DMS 273 treated with DMSO at 0.1 percent for 48 hours (cell line): ENCODE measurements at places on chromosomes 1 and 21.

GRCh38 chr1:19734056-19734455 is 65.7 kb downstream of the TMCO4 start:
- no peak for DNase-seq

GRCh38 chr1:115761601-115762302 is 6.8 kb downstream of the CASQ2 start:
- DNase-seq, result no peak

GRCh38 chr1:192861860-192862259 is 53.0 kb downstream of the RGS2 start:
- no peak for DNase-seq

- no peak for DNase-seq
These were observed 132.9 kb upstream of the EDN2 start for GRCh38 chr1:41617336-41617735.

GRCh38 chr1:20086800-20087199 is 16.8 kb downstream of the PLA2G5 start:
- DNase-seq, result peak; percentile 89

DNA sequence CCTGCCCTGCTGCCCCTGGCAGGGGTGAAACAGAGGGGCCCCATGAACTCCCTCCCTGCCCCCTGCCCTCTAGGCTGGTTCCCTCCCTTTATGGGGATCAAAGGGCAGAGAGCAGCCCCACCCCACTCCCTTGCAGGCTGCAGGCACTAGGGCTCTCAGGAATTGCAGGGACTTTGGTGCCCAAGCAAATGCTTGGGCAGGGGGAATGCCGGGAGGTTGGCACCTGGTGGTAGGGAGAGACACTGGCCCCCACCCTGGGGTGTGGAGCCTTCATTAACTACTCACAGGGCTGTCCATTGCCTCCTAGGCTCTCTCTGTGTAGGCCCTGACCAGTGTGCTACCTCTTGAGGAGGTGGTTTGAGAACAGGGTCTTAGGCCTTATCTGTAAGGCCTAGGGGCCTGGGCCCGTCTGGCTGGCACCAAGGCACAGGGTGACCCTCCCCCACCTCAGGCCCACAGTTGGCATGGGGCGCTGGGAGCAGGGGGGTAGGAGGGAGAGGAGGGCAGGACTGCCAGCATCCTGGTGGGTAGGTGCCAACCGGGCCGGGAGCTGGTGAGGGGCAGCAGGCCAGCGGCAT is 4.7 kb downstream of the ZBTB7B start:
- DNase-seq, result no peak

- no peak for DNase-seq
These were observed 595 bp downstream of the EXOC8 start for GRCh38 chr1:231337043-231337471.

GRCh38 chr1:161282991-161283390 is 24.4 kb downstream of the PCP4L1 start:
- no peak for DNase-seq

- no peak for DNase-seq
These were observed 8.8 kb downstream of the ASAP3 start for GRCh38 chr1:23475134-23475628.

GRCh38 chr1:228475812-228476211 is 11.4 kb upstream of the RNF187 start:
- no peak for DNase-seq

GRCh38 chr1:11615090-11615489 is 39.1 kb downstream of the FBXO2 start:
- DNase-seq, result no peak

DNA sequence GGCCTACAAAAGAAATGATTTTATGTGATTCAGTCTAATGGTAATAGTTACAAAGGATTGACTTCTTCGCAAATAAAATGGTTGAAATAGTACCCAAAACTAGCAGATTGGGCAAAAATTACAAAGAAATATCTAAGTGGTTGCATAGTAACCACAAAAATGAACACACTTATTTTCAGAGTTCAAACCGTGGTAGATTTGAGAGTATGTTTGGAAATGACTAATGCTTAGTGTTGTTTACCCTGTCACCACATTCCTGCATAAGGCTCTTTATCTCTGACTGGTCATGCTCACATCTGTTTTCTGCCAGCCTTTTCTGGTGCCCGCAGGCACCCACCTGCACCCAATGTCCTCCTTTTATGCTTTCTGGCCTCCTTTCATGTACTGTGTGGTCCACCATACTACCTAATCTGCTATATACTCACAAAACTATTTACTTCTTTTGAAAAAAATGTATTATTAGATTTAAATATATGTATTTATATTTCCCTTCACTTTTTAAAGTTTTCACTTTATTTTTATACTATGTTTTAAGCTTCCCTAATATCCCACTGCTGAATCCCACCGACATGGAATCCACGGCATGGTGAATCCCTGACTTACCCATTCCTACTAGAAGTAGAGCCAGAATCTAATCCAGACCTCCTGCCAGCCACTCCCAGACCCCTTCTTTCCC is 30.3 kb downstream of the PTPRC start:
- DNase-seq, result no peak

DNA sequence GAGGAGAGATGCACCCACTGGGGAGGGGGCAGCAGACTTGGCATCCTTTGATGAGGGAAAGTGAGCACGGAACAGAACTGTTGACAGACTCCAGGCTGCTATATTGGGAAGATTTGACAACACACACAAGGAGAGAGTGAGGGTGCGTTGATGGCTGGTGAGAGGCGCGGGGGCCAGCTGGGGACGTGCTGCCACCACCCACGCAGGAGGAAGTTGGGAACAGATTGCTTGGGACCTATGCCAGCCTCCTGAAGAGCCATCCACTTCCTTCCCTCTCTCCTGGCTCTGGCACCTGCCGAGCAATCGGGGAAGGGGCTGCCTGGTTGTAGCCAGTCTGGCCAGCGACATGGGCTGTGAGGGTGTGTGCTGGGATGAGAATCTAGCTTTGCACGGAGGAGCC is 223.7 kb upstream of the CSF3R start:
- DNase-seq, result peak; percentile 51

GRCh38 chr1:150772326-150772725 is 6.7 kb upstream of the CTSS start:
- DNase-seq, result no peak

- DNase-seq, result no peak
These were observed 7.6 kb downstream of the TXNIP start for GRCh38 chr1:145988773-145989172.

- no peak for DNase-seq
These were observed 144.0 kb upstream of the NRIP1 start for GRCh38 chr21:15208786-15209185.

- no peak for DNase-seq
These were observed 4.5 kb downstream of the HSPB7 start for GRCh38 chr1:16013220-16013907.

GRCh38 chr1:170231662-170232061 is 85.9 kb downstream of the NTMT2 start:
- DNase-seq, result no peak

- peak; percentile 82 for DNase-seq
These were observed 202.7 kb downstream of the KCNK2 start for GRCh38 chr1:215285013-215285800.

DNA sequence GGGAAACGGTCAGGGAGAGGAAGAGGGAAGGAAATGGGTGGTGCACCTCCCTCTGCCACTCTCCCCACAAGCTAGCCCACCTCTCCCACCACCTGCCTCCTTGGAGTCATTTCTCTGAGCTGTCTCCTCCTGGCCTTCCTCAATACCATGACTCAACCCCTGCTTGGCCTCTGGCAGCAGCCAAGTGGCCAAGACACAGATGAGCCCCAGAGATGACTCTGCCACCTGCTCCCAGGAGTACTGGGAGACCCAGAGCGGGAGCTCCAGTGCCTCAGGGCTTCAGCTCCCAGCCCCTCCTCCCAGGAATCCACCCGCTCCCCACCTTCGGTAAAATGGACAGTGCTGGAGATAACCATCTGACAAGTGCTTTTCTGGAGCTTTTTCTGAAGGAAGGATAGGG is 2.6 kb downstream of the S100A16 start:
- no peak for DNase-seq

DNA sequence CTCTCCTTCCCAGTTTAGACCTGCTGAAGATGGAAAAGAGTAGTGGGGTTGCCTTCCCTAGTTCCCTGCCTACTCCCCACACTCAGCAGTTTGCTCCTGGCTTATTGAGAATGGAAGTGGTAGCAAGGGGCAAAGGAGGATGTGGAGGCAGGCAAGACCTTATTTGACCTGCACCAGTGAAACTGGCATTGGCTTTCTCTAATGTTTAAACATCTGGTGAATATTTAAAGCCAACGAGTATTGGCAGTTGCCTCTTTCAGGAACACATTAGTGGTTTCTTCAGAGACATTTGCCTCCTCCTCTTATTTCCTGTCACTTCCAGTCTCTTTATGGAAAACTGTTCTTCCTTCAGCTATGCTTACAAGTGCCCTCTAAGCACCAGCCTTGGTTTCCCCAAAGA is 62.4 kb upstream of the VAV3 start:
- peak; percentile 46 for DNase-seq

GRCh38 chr21:45262616-45263015 is 25.1 kb downstream of the POFUT2 start:
- no peak for DNase-seq

GRCh38 chr1:117512728-117513321 is 93.0 kb upstream of the TENT5C start:
- no peak for DNase-seq

DNA sequence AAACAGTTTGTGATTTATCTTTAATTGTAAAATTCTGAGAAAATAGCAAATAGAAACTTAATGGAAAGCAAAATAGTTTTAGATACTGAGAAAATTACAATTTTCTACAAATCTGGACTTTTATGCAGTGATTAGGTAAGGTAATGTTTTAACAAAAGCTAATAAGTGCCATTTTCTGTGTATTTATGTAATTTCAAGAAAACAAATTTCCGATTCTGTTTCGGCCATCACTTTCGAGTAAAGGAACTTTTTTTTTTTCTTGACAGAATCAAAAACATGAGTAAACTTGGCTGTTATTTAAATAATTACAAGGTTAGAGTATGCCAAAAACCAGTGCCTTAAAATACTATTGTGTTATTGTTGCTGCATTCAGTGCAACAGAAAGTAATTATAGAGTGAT is 280.4 kb upstream of the C1orf105 start:
- DNase-seq, result no peak

DNA sequence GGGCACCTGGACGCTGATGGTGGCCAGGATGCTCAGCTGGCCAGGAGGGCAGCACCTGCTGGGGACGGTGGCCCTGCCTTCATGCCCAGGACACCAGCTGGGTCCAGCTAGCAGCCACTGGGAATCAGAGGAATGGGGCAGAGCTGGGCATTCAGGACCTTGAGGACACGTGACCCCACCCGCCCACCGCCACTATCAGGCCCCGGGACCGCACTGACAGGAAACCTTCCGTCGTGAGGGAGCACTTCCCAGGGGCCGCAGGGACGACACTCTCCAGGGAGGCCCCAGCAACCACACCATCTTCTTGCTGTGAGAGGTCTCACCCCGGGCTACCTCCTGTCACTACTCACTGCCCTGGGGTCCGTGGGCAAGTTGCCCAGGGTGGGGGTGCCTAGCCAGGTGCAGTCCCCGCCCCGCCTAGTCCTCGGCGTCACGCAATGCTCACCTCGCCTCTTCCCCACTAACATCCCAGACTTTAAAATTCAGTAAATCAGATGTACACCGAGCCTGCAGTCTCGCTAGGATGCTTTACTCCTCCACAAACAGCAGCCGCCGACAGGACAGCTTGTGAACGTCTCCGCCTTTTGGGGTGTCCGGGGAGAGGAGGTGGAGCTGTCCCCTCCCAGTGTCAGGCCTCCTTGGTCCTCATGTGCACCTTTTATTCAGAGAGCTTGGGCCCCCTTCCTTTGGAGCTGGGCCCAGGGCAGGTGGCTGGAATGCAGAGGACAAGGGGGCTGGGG is 4.9 kb downstream of the VWA1 start:
- no peak for DNase-seq

GRCh38 chr1:152806576-152806975 is at the start of gene LCE1C:
Gene LCE1C, minus strand, starts transcription at chr1:152806651. Its CDS starts 1,173 bp downstream, at chr1:152805478.
- no peak for DNase-seq

DNA sequence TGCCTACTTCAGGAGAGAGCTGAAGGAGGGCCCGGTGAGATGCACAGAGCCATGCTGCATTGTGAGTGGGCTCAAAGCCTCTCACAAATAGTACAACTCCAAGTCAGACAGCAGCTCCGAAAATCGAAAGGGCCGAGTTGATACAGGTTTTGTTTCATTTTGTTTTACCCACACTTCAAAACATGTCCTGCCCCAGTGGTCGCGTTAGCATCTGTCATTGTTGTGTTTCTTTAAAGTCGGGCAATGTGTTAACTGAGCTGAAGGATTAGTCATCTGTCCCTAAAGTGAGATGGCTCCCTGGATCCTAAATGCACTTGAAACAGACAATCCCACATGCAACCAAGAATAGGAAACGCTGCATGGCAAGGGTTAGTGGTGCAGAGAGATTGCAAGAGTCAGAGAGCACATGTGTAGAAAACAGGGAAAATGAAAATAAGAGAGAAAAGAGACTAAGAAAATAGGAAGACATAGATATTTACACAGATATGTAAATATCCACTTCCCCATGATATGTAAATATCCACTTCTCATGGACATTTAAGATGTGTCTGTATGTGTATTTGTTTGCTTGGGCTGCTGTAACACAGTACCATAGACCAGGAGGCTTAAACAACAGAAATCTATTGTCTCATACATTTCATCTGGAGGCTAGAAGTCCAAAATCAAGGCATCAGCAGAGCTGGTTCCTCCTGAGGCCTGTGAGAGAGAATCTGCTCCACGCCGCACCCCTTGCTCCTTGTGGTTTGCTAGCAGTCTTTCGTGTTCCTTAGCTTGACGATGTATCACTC is 131.4 kb upstream of the RAB4A start:
- DNase-seq, result no peak

GRCh38 chr1:109850827-109851226 is 59.8 kb upstream of the CSF1 start:
- no peak for DNase-seq

- no peak for DNase-seq
These were observed 79.0 kb upstream of the HMGB4 start for GRCh38 chr1:33784876-33785275.

DNA sequence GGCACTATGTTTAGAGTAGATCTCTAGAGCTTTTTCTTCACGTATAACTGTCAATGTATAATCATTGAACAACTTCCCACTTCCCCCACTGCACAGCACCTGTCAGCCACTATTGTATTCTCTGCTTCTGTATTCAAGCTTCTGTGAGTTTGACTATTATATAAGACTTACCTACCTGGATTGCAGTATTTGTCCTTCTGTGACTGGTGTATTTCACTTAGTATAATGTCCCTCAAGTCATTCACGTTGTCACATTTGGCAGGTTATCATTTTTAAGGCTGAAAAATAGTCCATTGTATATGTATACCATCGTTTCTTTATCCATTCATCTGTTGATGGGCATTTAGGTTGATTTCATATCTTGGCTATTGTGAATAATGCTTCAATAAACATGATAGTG is 969.5 kb upstream of the B3GALT2 start:
- DNase-seq, result no peak
